Psoas muscle (tissue), 8 donors: ENCODE measurements at places on chromosomes 2 and 18. TPM values are rescaled to one million over a fixed set of nuclear protein-coding genes. Genes with fewer than 3 reads are reported as not detected.

The FOXD4L1 gene
- 0.19 TPM for polyA plus RNA-seq

The HRH4 gene
- polyA plus RNA-seq, result 0.06 TPM

The DNAJC5G gene
- polyA plus RNA-seq, result not detected

The ZNF396 gene
- 0.38 TPM for polyA plus RNA-seq

The QPCT gene
- 0.36 TPM for polyA plus RNA-seq

The OBSL1 gene
- polyA plus RNA-seq, result 10.3 TPM

The FBLN7 gene
- polyA plus RNA-seq, result 0.23 TPM

The FER1L5 gene
- polyA plus RNA-seq, result not detected

The HJURP gene
- polyA plus RNA-seq, result 0.08 TPM

The PARD6G gene
- 1.00 TPM for polyA plus RNA-seq

The CD226 gene
- 0.06 TPM for polyA plus RNA-seq

The LYPD6 gene
- 0.07 TPM for polyA plus RNA-seq

The SAG gene
- polyA plus RNA-seq, result not detected

The MFSD2B gene
- polyA plus RNA-seq, result 0.03 TPM

The RAB6C gene
- 0.04 TPM for polyA plus RNA-seq

The FIGLA gene
- polyA plus RNA-seq, result 0.12 TPM

The SLC14A1 gene
- 2.6 TPM for polyA plus RNA-seq

The KCTD1 gene
- polyA plus RNA-seq, result 2.6 TPM

The C2orf78 gene
- polyA plus RNA-seq, result not detected

The SP140 gene
- polyA plus RNA-seq, result 0.35 TPM

The ADRA2B gene
- 1.9 TPM for polyA plus RNA-seq

The IL1R2 gene
- polyA plus RNA-seq, result 1.3 TPM

The NPC1 gene
- 24.8 TPM for polyA plus RNA-seq

The SP110 gene
- 4.2 TPM for polyA plus RNA-seq

The DLX1 gene
- 0.15 TPM for polyA plus RNA-seq

The VIL1 gene
- 0.10 TPM for polyA plus RNA-seq

The LRP1B gene
- 0.57 TPM for polyA plus RNA-seq

The VWC2L gene
- polyA plus RNA-seq, result not detected

The IL1RN gene
- polyA plus RNA-seq, result 0.09 TPM

The LCT gene
- polyA plus RNA-seq, result 0.01 TPM

The TRPM8 gene
- polyA plus RNA-seq, result not detected

The POTEC gene
- not detected for polyA plus RNA-seq

The GEN1 gene
- polyA plus RNA-seq, result 0.51 TPM

The LAPTM4A gene
- 88.7 TPM for polyA plus RNA-seq

The ELOA2 gene
- polyA plus RNA-seq, result 0.07 TPM

The INHA gene
- polyA plus RNA-seq, result 0.10 TPM

The B3GNT7 gene
- 0.03 TPM for polyA plus RNA-seq

The COL6A3 gene
- 21.3 TPM for polyA plus RNA-seq

The MSTN gene
- 0.08 TPM for polyA plus RNA-seq

The IL1RL2 gene
- 0.74 TPM for polyA plus RNA-seq

The ARHGEF4 gene
- 4.7 TPM for polyA plus RNA-seq

The MGAT4A gene
- 10.6 TPM for polyA plus RNA-seq

The GORASP2 gene
- polyA plus RNA-seq, result 48.2 TPM

The MOGAT1 gene
- not detected for polyA plus RNA-seq
